ENCODE measurements at places on chromosomes 12 and 14.
A peak's percentile ranks its signal among the peaks of the same experiment; 100 is the strongest.

- DNase-seq: no peak
Observed at GRCh38 chr14:24954700-24955037, 95.3 kb downstream of the STXBP6 start.

DNA sequence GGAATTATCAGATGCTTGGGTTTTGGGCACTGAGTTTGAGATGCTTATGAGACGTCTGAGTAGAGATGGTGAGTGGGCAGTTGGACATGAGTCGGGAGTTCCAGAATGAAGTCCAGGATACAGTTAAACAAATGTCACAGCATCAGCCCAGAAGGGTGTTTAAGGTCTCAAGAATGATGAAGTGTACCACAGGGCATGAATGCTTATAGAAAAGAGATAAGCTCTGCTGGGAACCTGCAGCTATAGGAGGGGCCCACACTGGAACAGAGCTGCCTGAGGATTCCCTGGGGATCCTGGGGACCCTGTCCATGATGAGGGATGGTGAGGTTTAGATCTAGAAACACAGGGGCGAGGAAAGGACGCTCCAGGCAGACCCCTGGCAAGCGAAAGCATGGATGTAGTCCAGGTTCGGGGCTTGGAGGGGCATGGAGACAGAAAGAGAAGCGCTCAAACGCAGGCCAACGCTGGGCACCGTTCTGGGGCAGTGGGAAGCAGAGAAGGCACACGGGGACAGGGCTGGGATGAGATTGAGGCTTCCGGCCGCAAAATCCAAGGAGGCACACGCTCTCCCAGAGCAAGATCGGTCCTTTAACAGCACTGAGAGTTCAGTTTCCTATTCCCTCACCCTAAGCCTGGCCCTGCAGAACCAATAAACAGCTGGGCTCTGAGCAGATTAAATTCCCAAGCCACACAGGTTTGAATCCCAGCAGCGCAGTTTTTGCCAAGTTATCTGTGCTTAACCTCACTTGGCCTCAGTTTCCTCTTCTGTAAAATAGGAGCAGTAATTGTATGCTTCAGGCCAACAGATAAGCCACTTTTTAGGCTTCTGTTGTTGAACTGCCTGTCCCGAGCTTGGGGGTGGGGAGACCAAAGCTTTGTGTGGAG lies 52.9 kb downstream of the EID3 start:
- no peak for DNase-seq

- DNase-seq: peak; percentile 39
Observed at GRCh38 chr14:68781161-68782021, 11.5 kb downstream of the ZFP36L1 start.

DNA sequence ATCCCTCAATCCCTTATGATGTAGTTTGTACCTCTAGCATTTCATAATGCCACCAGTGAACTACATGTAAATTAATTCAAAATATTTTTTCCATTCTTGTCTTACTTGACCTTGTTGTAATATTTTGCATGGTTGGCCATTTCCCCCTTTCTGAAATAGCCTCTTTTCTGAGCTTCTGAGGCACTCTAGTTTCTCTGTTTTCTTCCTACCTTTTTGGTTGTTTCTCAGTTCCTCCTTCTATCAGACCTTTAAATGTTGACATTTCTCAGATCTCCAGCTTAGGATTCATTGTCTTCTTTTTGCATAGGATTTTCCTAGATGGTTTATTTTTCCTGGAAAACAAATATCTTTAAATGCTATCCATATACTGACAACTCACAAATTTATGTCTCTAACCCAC lies 9.8 kb upstream of the RMST start:
- no peak for DNase-seq

All from activated naive CD4-positive, alpha-beta T cell treated with anti-CD3 and anti-CD28 coated beads, Interleukin-2, amount 50 U/mL, for 16 hours (primary cell).